ENCODE measurements at places on chromosomes 7 and 10. TPM values are rescaled to one million over a fixed set of nuclear protein-coding genes. Genes with fewer than 3 reads are reported as not detected.

CHST12 gene
- polyA plus RNA-seq = 1.3 TPM

RNLS gene
- polyA plus RNA-seq = 12.3 TPM

WEE2 gene
- not detected for polyA plus RNA-seq

EBLN1 gene
- polyA plus RNA-seq = not detected

STK31 gene
- not detected for polyA plus RNA-seq

NUDCD3 gene
- polyA plus RNA-seq = 47.2 TPM

MYOZ1 gene
- polyA plus RNA-seq = not detected

PTTG1IP2 gene
- polyA plus RNA-seq = not detected

STYXL1 gene
- 19.5 TPM for polyA plus RNA-seq

PON1 gene
- polyA plus RNA-seq = not detected

OLAH gene
- polyA plus RNA-seq = not detected

TMEM139 gene
- 2.9 TPM for polyA plus RNA-seq

ANKRD1 gene
- polyA plus RNA-seq = not detected

C10orf71 gene
- polyA plus RNA-seq = not detected

OR2A5 gene
- polyA plus RNA-seq = not detected

GSTK1 gene
- 54.6 TPM for polyA plus RNA-seq

ADCY1 gene
- 17.6 TPM for polyA plus RNA-seq

SAMD9 gene
- 5.5 TPM for polyA plus RNA-seq

DBNL gene
- 9.9 TPM for polyA plus RNA-seq

HOXA7 gene
- not detected for polyA plus RNA-seq

TMEM72 gene
- polyA plus RNA-seq = 22.1 TPM

HYAL4 gene
- not detected for polyA plus RNA-seq

LMTK2 gene
- 9.5 TPM for polyA plus RNA-seq

FXYD4 gene
- polyA plus RNA-seq = not detected

AGBL3 gene
- 0.13 TPM for polyA plus RNA-seq

HIPK2 gene
- 14.0 TPM for polyA plus RNA-seq

EFCAB10 gene
- 1.3 TPM for polyA plus RNA-seq

LRRN3 gene
- polyA plus RNA-seq = 457 TPM

AS3MT gene
- polyA plus RNA-seq = 0.59 TPM

SFRP4 gene
- 0.36 TPM for polyA plus RNA-seq

ARHGAP12 gene
- 331 TPM for polyA plus RNA-seq

CALHM2 gene
- polyA plus RNA-seq = 0.22 TPM

AFAP1L2 gene
- polyA plus RNA-seq = 0.62 TPM

ASB4 gene
- not detected for polyA plus RNA-seq

AMPH gene
- polyA plus RNA-seq = 32.8 TPM

MINDY3 gene
- polyA plus RNA-seq = 85.8 TPM

PPP1R3C gene
- polyA plus RNA-seq = 19.3 TPM

PON3 gene
- 0.32 TPM for polyA plus RNA-seq

SEC23IP gene
- 11.6 TPM for polyA plus RNA-seq

CALHM3 gene
- polyA plus RNA-seq = not detected

SHOC2 gene
- polyA plus RNA-seq = 102 TPM

CCDC172 gene
- not detected for polyA plus RNA-seq

PHYHIPL gene
- 105 TPM for polyA plus RNA-seq

SPAM1 gene
- not detected for polyA plus RNA-seq

KCNK18 gene
- not detected for polyA plus RNA-seq

CYP3A7 gene
- not detected for polyA plus RNA-seq

HOXA5 gene
- polyA plus RNA-seq = not detected

H2BK1 gene
- not detected for polyA plus RNA-seq

EPHA1 gene
- not detected for polyA plus RNA-seq

PAPOLB gene
- polyA plus RNA-seq = not detected

PTPRZ1 gene
- polyA plus RNA-seq = 89.8 TPM

LBX1 gene
- polyA plus RNA-seq = not detected

PKD2L1 gene
- polyA plus RNA-seq = not detected
